Stimulated activated CD8-positive, alpha-beta memory T cell treated with anti-CD3 and anti-CD28 coated beads, Interleukin-15, amount 100 ng/mL, for 48 hours (primary cell): ENCODE measurements at places on chromosomes 4 and X.

DNA sequence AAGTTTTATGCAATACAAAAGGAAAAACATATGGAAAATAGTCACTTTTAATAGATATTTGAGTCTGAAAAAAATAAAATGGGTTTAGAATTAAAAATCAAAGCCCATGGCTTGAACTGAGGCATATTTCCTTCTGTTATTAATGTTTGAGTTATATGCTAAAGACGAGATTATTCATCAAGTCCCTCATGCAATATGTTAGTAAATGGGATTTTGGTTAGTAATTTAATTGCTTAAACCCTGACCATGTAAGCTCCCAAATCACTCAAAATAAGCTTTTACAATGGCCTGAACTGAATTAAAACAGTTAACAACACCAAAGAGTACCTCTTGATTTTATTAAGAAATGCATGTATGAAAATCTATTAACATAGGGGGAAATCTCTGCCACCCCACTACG lies 12.1 kb downstream of the UNC5C start:
- no peak for DNase-seq

- no peak for DNase-seq
Measured at GRCh38 chr4:168654104-168654847, 157.4 kb downstream of the PALLD start.

DNA sequence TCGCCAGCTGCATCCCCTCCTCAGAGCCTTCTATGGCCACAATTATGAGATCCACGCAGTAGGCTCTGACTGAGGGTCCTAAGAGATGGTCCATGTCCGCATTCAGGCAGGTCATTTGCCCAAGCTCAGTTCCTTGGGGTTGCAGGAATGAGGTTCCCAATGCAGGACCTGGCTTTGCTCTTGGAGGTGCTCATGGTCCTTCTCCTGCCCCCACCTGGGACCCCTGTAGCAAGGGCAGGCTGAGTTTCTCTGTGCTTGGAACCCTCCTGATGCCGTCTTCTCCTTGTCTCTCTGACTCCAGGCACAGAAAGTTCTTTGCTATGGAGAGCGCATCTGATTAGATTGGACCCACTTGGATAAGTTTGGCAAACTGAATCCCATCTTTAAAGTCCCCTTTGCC lies 16.5 kb upstream of the SHOX start:
- no peak for DNase-seq

- no peak for DNase-seq
Measured at GRCh38 chr4:183130328-183131155, 31.5 kb downstream of the WWC2 start.

DNA sequence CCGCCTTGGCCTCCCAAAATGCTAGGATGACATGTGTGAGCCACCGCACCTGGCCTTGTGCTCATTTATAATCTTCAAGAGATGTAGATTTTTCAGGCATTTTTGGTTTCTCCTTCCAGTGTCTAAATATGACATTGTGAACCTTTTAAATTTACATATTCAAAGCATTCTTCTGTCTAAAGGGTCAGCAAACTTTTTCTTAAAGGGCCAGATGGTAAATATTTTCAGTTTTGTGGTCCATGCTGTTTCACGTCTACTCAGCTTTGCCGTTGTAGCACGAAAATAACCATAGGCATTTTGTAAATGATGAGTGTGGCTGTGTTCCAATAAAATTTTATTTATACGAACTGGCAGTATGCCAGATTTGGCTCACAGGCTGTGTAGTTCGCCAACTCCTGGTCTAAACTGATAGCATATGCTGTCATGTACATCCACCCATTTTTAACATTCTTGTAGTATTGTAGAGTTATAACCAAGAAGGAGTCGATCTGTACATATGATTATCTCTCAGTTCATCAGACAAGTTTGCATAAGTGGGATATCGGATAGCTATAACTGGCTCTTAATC lies 12.7 kb upstream of the GCNA start:
- no peak for DNase-seq

- no peak for DNase-seq
Measured at GRCh38 chrX:150767475-150768131, 74.4 kb downstream of the MTMR1 start.

GRCh38 chr4:1542226-1542490 lies 135.9 kb upstream of the NKX1-1 start:
- DNase-seq: no peak

DNA sequence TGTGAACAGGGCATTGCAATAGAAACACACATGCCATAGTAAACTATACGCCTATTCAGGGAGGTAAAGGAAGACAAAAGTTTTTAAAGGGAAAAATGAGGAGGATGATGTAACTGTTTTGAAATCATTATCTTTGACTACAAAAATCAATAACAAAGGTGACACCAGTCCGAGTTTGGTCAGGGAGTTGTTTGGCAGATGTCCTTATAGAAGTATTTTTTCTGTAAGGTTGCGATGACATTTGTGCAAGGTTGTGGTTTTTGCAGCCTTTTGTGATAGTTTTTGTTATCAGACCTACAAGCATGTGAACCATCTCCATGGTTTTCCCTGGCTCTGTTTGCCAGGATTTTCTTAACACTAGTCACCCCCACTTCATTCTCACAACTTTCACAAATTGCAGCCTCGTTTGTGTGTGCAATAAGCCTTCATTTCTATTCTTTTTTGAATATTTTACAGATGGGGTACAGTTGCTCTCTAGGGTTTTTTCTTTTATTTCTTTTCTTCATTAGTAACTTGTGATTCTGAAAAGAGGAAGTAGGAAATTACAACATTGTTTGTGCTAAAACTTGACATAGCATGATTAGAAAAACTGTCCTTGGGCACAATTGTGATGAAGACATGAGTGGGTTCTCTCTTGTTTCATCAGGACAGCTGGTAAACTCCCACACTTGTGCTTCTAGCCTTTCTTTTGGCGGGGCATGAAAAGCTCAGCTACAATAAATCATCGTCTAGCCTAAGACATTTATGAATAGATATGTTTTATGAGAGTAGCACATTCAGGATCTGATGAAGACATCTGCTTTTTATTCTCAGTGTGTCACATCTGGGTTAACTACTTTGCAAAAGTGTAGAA lies 60.2 kb upstream of the PNPLA4 start:
- no peak for DNase-seq

DNA sequence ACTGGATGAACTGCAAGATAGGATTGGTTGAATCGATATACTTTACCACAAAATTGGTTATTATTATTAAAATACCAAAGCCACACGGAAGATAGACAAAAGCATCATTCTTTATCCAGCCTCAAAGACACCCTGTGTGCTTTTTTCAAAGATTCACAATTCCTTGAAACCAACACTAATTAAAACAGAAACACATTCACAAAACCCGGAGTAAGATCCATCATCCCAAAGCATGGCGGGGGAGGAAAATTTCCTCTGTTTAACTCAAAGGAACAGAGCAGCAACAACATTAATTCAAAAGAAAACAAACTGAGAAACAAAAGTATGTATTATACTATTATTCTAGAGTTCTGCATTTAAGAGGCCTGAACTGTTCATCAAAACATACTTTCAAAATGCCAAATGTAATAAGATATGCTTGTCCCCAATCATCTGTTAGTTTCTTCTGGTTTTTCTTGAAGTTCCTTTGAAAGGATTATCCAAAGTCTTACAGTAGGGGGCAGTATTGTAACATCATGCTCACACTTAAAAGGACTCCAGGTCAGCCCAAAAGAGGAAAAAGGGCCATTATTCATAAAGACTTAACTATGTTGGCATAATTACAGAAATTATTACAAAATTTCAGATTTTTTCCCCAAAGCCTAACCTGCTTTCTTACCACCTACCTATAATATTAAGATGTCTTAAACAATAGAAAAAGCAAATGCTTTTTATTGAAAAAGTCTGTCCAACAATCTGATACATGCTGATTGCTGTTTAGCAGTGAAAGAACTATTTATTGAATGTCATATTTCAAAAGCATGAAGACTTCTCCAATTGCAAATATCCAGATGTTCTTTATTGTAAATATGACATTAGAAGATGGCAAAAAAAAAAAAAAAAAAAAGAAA lies 168.7 kb downstream of the SCFD2 start:
- DNase-seq: no peak

- DNase-seq: no peak
Measured at GRCh38 chr4:119093042-119093827, 42.4 kb upstream of the MYOZ2 start.

- no peak for DNase-seq
Measured at GRCh38 chr4:141486375-141486997, 149.9 kb upstream of the IL15 start.

- no peak for DNase-seq
Measured at GRCh38 chr4:94407846-94408245, 43.9 kb upstream of the PDLIM5 start.

- no peak for DNase-seq
Measured at GRCh38 chrX:139126493-139126892, 404.0 kb upstream of the F9 start.

- no peak for DNase-seq
Measured at GRCh38 chr4:158025131-158025530, 147.7 kb downstream of the GASK1B start.

GRCh38 chr4:6925357-6925836 lies 15.8 kb downstream of the TBC1D14 start:
- DNase-seq: no peak

- DNase-seq: no peak
Measured at GRCh38 chrX:21655901-21656586, 2.1 kb downstream of the KLHL34 start.

- DNase-seq: no peak
Measured at GRCh38 chr4:42541647-42542046, 115.3 kb downstream of the ATP8A1 start.

DNA sequence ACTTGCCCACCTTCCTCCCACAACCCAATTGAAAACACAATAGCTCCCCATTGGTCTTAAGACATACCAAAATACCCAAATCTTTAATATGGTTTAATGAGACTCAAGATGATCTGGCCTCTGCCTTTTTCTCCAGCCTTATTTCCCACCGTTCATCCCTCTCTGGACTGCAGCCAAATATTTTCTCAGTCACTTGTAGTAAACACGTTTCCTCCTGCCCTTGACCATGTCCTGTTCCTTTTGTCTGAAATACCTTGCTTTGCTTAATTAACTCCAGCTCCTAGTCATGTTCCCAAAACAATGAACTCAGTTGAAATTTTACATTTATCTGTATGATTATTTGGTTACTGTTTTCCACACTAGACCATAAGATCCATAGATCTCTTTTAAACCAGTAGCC lies 8.4 kb upstream of the NUP54 start:
- DNase-seq: no peak

GRCh38 chrX:41707218-41707617 lies 16.8 kb upstream of the GPR82 start:
- no peak for DNase-seq

- no peak for DNase-seq
Measured at GRCh38 chr4:84232309-84233095, 266.6 kb downstream of the NKX6-1 start.

DNA sequence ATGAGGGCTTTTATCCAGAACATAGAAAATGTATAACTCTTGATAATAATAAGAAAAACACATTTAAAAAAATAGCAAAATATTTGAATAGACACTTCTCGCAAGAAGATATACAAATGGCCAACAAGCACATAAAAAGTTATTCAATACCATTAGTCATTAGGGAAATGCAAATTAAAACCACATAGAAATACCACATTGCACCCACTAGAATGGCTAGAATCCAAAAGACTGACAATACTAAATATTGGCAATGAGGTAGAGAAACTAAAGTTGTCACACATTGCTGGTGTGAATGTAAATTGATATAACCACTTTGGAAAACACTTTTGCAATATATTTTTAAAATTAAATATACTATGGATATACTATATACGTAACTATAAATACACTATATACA lies 754.3 kb upstream of the MAGEB2 start:
- no peak for DNase-seq

- no peak for DNase-seq
Measured at GRCh38 chr4:79046016-79046592, 106.9 kb upstream of the PAQR3 start.

- DNase-seq: no peak
Measured at GRCh38 chrX:13752646-13753045, 18.1 kb downstream of the OFD1 start.

GRCh38 chr4:102543030-102543928 lies 42.1 kb downstream of the NFKB1 start:
- DNase-seq: no peak

DNA sequence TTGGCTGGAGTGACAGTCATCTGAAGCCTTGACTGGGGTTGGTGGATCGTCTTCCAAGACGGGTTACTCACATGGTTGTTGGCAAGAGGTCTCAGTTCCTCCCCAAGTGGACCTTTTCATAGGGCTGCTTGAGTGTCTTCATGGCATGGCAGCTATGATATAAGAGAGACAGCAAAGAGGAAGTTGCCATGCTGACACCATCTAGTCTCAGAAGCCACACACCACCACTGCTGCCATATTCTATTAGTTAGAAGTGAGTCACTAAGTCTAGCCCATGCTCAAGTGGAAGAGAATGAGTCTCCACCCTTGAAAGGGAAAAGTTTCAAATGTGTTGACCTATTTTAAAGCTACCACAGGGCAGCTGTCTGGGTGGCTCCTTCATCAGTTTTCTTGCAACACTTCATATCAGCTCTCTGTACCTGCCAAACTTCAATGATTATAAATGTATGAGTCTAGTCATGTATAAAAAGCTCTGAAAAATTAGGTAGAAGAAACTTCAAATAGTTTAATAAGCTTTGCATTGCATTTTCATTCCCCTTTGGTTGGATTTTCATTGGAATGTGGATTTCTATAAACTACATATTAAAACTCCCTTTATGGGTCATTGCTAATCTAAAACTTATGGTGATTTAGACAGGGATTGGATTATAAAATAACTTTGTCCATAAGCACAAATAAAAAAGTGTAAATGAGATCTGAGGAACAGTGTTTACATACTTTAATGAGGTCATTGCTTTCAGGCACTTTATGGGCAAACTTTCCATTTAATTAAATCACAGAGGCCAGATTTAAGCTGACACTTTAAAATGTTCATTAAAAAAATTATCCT lies 68.0 kb upstream of the ATXN3L start:
- DNase-seq: no peak

GRCh38 chr4:184147858-184148737 lies 69.6 kb downstream of the ENPP6 start:
- no peak for DNase-seq

GRCh38 chrX:110944751-110945675 lies 149.4 kb upstream of the CHRDL1 start:
- no peak for DNase-seq

GRCh38 chr4:168743601-168744000 lies 246.7 kb downstream of the PALLD start:
- DNase-seq: no peak

- no peak for DNase-seq
Measured at GRCh38 chr4:66062921-66063320, 392.6 kb upstream of the EPHA5 start.

DNA sequence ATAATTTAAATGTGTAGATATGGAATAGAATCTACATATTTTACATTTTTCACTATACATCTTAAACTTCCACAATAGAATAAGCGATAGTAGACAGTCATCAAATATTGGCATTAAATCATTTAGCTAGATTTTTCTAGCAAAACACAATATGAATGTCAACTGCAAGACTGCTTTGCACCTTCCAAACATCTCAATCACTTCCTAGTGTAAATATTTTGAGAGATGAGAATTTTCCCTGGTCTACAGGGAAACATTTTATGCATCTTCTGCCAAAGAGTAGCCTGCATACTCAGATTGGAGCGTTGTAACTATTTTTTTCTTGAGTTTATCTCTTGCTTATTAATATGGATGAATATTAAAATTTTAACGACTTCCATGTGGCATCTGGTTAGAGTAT lies 897.4 kb downstream of the CENPC start:
- no peak for DNase-seq
